ENCODE measurements at places on chromosomes 7 and 10.

DNA sequence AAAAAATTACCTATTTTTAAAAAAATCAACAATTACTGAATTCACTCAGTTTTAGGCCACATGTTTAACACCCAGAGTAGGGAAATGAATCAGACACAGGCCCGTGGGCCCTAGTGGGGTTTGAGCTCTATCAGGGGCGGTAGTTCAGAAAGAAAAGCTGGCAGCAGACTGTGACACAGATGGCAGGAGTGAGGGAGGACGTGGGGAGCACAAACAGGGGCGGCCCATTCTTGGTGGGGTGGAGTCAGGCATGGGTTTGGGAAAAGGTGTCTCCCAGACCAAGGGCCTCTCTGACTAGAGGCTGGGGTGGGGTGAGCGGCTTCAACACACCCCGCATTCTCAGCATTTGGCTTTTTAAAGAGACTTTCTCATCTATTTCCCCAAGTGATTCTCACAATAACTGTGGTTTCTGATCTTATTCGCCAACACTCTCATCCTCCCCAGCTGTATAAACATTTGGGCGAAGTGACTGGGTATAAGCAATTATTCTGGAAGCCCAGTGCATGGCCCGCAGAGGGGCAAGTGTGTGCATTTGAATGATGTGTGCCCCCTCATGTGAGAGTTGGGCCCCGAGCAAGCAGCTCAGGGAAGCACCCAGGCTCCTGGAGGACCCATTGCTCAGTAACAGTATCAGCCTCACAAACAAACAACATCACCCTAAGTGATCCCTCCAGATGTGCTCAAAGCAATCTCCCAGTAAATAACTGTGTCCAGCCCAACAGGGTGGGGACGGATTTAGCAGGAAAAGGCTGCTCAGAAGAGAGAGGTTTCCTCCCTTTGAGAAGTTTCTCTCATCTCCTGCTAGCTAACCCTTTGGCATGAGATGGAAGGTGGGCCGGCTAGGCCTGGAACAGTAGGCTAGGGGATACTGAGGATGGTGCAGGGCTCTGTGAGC, 437.6 kb upstream of the ZMIZ1 start:
- no peak for DNase-seq

DNA sequence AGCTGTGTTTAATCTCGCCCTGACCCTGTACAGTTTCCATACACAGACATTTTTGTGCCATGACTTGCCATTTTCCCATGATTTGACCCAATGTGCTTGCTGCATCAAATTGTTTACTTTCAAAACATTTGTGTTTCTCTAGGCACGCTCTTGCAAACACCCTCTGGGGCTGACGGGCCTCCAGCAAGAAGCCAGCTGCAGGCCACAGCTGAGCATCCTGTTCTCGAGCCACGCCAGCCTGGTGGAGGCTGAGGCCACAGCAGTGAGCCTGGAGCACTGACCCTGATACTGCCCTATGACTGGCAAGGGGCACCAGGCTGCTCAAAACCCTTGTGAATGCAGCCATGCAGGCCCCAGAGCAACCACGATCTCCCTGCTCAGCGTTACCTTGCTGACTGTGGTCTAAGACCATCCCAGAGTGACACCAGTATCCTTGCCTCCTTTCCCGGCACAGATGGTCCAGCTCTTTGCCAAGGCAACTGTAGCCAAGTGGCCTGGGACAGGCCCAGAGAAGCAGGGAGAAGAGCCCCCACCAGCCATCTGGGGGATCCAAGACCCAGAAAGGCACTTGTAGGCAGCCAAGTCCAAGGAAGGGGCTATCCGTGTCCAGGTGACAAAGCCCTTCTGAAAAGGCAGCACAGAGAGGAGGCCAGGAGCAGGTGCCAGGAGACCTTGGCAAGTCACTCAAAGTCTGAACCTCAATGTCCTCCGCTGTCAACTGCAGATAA, 78.5 kb downstream of the OAT start:
- DNase-seq = no peak

- DNase-seq = no peak
These were observed 286.5 kb downstream of the DOCK4 start for GRCh38 chr7:111919631-111920179.

DNA sequence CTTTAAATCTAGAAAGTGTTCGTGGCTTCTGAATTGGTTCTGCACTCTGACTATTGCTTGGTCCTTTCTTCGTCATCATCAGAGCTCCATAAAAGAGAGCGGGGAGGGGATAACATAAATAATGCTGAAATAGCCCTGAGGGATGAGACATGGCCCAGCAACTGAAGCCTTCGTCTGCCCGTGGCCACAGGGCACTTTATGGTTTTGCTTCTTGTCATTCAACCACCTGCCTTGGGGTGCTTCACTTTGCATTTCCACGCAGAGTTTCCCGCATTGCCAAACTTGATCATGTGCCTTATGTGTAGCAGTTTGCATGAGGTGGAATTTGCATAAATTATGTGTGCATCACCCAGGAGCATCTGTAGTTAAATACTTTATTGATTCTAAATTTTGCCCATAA, 15.9 kb downstream of the GSTO2 start:
- DNase-seq = no peak

DNA sequence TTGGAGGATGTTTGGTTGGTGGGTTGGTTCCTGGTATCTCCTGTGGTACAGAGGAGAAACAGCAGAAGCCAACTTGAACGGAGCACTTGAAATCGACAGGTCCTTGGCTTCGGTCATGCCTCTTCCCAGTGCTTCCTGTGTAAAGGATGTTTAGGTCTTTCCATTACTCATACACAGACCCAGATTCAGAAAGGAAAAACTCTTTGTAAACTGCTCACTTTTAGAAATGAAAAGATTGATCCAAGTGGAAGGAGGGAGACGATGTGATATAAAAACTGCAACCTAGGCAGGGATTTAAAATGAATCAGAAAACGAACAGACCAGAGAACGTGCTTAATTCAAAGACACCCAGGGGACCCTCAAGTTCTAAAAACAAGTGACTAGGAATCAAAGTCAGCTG, 338.4 kb downstream of the GALNT17 start:
- DNase-seq = no peak

- no peak for DNase-seq
These were observed 259.0 kb downstream of the CALN1 start for GRCh38 chr7:72153132-72153512.

DNA sequence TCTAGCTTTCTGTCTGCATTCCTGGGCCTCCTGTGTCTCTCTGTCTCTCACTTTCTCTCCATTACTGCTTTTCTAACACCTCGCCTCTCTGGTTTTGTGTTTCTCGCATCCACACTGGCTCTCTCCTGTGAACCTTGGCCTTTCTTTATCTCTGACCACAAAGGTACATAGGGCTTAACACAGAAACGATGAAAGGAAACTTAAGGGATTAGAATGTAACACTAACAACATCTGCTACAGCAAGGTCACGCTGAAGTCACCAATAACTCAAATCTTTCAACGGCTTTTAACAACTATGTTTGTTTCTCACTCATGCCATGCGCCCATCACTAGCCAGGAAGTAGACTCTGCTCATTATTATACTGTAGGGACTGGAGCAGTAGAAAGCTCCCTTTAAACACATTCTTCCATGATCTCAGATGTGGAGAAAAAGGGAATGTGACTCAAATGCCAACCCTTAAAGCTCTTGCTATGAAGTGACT, 9.3 kb upstream of the OR6V1 start:
- DNase-seq = no peak

DNA sequence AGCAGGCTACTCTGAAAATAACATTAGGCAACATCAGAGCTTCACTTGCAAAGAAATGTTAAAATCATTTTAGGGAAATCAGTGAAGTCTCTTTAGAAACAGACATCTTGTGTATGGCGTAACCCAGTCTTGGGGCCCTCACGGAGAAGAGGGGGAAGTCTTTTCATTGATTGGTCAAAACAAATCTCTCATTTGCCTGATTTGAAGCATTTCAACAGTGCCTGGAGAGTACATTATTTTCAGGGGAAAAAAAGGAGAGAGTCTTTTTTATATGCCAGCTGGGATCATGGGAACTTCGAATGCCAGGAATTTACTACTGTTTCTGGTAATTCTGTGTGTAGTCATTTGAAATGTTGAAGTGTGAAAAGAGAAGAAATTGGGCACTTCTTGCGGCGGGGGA, 471.4 kb downstream of the PLXDC2 start:
- DNase-seq = no peak

GRCh38 chr7:121519548-121520521, 123.7 kb upstream of the FAM3C start:
- DNase-seq = no peak

Data from T-helper 2 cell treated with Interferon-gamma antibody and Interleukin-4, amounts not matched to agents 5 μg/mL and 100 μg/mL, for 36 hours (primary cell).